NCI-H446 treated with DMSO at 0.1 percent for 48 hours (cell line): ENCODE measurements at places on chromosomes 12 and 14.

DNA sequence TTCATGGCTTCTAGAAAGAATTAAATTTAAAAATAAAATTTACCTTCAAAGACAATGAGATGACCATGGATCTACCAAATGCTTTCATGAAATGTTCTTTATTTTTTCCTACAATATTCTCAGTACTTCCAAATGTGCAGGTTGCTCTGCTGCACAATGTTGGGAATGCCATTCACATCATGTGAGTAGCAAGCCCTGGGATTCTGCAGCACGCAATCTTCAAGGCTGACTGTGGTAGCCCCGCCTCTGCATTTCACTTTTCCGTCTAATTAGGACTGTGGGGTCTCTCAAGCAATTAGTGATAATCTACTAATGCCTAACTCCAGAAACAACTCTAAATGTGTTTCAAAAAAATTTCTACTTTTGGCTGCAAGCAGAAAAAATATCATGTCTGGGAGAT lies 13.7 kb upstream of the NTN4 start:
- DNase-seq, result no peak

DNA sequence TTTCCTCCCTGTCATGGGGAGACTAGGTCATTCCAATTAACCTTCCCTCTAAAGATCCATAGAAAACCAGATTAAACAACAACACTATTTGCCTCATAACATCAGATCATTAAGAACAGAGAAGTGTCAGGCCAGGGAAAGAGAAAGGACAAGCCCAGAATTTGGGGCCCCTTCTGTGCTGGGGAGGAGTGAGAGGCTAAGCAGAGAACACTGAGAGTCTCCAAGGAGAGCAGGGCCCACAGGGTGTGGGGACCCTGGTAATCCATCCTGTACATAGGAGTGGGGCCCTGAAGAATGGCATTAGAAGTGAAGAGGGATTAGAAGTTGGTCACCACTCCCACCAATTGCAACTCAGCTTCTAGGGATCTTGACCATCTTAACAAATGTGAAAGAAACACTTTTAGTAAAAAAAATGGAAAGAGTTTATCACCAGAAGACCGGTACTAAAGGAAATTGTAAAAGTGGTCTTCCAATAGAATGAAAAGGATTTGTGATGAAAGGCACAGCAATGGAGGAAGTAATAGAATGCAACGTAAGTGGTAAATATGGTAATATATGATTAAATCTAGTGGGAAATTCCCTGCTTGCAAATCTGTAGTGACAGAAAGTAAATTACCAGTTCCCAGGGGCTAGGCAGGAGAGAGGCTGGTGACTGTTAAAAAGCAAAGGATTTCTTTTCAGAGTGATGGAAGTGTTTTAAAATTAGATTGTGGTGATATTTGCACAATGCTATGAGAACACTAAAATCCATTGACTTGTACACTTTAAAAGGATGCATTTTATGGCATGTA lies 14.0 kb upstream of the TMTC1 start:
- DNase-seq, result no peak

- DNase-seq, result no peak
Observed at GRCh38 chr12:6029401-6029800, 84.3 kb upstream of the ANO2 start.

DNA sequence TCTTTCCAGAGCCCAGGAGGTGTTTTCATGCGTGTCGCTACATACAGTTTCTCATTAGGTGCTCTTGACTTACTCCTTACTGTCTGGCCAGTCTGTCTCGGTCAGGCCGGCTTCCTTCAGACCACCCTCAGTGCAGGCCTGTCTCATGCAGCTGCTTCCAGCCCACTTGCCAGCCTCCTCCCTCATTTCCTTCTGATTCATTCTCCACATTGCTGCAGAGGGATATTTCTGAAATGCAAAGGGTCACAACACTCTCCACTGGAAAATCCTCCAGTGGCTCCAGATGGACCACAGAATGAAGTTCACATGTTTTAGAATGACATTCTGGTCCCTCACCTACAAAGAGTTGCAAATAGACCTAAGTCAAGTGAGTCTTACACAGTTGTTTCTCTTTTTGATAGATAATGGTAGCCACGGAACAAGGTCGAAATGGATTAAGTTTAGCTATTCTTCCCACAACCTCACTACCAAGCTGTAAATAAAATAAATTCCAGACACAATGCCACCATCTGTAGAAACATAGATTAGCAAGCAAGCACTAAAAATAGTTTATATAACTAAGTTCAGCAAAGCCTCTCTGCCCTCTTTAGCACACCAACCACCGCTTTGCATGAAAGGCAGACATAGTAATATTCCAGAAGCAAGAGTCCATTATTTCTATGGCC lies 146.9 kb downstream of the ESR2 start:
- DNase-seq, result no peak

- no peak for DNase-seq
Observed at GRCh38 chr14:94612174-94612573, at the start of gene SERPINA3. TSS of gene SERPINA3 (plus strand) at chr14:94612391. CDS start at chr14:94614442, 2,051 bp downstream.

DNA sequence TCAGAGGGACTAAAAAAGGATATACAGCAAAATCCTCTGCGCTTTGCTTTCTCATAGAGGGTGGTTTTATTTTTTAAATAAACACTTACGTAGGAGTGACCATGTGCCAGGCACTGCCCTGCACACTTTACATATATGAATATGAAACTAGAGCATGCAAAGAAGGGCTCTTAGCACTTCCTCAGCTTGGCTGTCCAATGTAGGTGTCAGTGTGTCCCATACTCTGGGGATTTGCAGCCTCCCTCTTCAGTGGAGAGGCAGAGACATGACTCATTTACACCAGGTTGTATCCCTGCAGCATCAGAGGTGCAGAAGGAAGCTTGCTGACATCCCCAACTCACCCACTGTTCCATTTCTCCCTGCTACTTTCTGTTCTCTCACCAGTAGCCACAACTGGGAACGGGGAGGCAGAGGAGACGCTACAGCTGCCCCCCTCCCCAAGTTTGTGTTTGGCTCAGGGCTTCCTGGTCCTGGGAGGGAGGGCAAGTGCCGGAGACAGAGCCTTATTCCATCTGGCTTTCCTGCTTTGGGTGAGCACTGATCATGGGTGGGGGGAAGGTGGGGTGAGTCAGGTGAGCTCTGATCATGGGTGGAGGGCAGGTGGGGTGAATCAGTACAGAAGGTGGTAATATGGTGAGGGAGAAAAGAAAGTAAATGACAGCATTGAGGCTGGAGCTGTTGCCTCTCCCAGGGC lies 4.9 kb upstream of the KRT5 start:
- no peak for DNase-seq

GRCh38 chr14:55717621-55718020 lies 137.6 kb downstream of the KTN1 start:
- no peak for DNase-seq

DNA sequence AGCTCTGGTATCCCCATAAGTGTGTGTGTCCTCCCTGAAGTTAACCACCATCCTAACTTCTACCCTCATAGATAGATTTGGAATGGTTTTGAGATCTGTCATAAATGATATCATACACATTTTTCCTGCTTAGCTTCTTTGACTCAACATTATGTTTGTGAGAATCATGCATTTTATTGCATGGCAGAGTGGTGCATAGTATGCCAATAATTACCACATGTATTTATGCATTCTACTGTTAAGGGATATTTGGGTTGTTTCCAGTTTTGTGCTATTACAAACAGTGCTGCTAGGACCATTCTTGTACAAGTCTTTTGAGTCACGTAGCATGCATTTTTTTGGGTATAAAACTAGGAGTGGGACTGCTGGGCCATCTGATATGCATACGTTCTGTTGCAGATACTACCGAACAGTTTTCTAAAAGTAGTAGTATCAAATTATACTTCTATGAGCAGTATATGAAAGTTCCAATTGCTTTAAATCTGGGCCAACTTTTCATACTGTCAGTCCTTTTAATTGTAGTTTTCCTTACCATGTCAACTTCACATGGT lies 13.4 kb downstream of the GRIP1 start:
- no peak for DNase-seq

GRCh38 chr12:9736936-9737705 lies 4.2 kb upstream of the CLECL1 start:
- no peak for DNase-seq

- DNase-seq, result no peak
Observed at GRCh38 chr12:5402009-5402935, 29.6 kb upstream of the NTF3 start.

- DNase-seq, result no peak
Observed at GRCh38 chr12:54195737-54196347, 7.1 kb upstream of the SMUG1 start.

DNA sequence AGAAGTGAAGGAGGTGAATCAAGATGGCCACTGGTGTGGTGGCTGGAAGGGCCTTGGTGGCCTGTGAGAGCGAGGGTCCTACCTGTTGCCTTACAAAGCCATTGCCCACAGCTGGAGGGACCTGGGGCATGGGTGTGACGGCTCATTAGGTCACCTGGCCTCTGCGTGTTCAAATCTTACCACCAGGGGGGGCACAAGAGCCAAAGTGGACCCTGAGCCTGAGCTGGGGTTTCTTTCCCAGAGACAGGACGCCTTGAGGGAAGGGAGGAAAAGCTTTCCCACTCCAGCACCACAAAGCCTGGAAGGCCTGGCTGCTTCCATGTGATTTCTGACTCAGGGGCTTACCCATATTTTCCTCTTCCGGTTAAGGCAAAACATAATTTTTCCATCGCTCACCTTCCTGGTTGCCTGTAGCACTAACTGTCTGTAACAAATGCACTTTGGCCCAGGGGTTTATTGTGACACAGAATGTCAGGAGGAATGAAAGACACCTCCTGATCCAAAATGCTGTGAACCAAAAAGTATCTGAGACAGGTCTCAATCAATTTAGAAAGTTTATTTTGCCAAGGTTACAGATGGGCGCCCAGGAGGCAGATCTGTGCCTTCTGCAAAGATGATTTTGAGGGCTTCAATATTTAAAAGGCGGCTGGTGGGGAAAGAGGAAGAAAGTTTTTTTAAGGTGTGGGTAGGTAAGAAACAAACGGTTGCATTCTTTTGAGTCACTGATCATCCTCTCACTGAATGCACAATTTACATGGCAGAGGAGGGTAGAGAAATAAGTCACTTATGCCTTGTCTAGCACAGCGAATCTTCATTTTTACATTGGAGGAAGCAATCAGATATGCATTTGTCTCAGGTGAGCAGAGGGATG lies 4.3 kb upstream of the CD9 start:
- DNase-seq, result peak; percentile 31

DNA sequence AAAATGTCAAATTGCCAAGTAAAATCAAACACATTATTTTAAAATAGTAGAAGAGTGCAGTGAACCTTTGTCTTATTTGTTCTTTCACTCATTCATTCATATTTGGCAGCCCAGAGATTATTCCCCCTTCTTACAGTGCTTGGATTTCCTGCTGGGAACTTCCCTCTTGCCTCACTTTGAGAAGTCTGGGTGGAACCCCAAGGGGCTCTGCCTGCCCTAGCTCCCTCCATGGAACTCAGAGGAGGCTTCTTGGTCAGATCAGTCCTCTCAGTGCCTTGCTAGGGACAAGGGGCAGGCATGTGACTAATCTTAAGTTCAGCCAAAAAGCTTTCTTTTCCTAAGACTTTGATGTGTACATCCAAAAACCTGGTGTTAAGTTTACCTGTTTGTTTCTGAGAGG lies 84.7 kb upstream of the OVCH1 start:
- no peak for DNase-seq

GRCh38 chr12:12197128-12197527 lies 69.7 kb downstream of the LRP6 start:
- DNase-seq, result no peak

DNA sequence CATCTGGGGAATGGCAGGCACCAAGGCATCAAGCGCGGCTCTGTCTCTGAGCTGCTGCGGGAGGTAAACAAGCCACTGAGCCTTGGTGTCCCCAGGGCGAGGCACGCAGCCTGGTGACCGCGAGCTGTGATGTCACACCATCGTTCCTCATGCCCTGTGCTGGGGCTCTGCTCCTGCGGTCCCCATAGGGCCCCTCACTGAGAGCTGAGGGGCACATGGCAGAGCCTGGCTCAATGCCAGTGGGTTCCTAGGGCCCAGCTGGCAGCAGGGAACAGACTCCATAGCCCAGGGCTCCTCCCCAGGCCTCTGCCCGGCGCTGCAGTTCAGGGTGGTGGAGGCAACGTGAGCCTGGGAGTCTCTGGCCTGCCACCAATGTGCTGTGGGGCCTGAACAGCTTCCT lies 22.6 kb downstream of the CHGA start:
- DNase-seq, result no peak

- no peak for DNase-seq
Observed at GRCh38 chr14:38309522-38310277, 53.8 kb upstream of the CLEC14A start.

- DNase-seq, result no peak
Observed at GRCh38 chr12:54352891-54353874, 11.1 kb downstream of the GPR84 start.

DNA sequence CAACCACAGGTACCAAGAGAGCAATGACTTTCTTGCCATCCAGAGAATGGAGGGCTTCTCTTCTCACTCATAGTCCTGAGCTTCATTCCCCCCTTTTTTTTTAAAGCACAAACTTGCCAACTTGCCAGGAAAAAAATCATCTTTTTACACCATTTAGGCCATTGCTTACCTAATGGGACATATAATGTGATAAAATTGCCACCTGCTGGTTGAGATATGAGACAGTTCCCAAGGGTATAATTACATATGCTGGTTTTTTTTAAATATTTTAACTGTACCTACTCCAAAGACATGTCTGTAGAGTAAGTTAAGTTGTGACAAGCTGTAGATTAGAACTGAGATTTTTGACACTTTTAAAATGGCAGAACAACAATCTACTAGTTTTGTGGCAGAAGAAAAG lies 519.1 kb upstream of the SEL1L start:
- no peak for DNase-seq

GRCh38 chr14:58785701-58786100 lies 147.9 kb downstream of the DACT1 start:
- no peak for DNase-seq

DNA sequence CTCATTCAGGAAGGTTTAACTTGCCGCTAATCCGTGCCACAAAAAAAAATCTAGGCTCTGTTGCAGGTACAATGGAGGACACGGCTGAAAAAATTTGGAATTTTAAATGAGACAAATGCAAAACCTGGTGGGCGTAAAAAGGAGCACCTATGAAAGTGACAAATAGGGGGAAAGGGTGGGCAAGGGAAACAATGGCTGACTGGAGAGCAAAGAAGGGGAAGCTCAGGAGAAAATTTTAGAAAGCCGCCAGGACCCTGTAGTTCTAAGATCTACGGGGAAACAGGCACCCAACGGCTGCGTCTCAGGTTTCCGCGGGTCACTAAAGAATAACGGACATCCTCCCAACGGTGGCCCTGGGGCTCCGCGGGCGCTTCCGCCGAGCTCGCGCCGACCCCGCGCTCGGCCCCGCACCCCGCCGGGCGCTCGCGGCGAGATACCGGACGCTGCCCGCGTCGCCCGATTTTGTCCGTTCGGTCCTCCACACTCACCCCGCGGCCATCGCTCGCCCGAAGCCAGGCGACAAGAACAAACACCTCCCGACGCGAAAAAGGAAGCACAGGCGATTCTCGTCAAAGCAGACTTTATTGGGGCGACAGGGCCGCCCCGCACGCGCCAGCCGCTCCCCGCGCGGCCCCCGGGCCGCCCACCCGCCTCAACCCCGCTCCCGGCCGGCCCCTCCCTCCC lies 1.1 kb upstream of the YY1 start:
- DNase-seq, result no peak
